ENCODE measurements at places on chromosomes 16 and 17.

- no peak for DNase-seq
These were observed 27.8 kb downstream of the TK2 start for GRCh38 chr16:66521951-66522771.

DNA sequence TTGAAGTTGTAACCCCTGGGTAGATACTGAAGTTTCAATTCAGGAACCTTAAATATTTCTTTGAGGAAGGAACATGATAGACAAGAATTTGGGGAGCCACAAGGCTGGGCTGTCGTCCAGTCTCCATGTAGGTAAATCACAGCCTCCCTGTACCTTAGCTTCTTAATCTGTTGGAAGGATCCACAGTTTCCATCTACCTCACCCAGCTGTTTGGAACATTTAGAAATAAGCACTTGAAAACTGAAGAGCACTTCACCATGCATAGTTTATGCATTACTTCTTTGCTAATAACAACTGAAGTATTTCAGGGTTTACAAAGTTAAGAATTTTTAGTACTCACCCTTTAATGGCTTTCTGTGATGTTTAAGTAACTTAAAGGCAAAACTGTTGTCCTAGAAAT lies 17.2 kb downstream of the TXNDC11 start:
- DNase-seq: no peak

DNA sequence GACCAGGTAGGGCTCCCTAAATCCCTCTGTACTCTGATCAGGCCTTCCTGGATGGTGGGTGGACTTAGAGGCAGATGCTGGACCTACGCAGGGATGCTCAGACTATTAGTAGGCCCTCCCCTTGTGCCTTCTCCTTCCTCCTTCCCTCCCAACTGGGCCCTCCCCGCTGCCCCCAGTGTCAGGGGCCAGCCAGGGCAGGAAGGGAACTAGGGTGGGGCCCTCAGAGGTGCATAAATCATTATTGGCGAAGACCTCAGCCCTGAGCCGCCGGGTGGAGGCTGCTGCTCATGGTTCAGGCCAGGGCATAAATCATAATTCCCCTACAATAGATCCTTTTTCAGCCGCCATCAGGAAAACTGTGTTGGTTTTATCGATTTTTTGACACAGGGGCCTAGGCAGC lies 81.4 kb downstream of the MRM1 start:
- DNase-seq: no peak

DNA sequence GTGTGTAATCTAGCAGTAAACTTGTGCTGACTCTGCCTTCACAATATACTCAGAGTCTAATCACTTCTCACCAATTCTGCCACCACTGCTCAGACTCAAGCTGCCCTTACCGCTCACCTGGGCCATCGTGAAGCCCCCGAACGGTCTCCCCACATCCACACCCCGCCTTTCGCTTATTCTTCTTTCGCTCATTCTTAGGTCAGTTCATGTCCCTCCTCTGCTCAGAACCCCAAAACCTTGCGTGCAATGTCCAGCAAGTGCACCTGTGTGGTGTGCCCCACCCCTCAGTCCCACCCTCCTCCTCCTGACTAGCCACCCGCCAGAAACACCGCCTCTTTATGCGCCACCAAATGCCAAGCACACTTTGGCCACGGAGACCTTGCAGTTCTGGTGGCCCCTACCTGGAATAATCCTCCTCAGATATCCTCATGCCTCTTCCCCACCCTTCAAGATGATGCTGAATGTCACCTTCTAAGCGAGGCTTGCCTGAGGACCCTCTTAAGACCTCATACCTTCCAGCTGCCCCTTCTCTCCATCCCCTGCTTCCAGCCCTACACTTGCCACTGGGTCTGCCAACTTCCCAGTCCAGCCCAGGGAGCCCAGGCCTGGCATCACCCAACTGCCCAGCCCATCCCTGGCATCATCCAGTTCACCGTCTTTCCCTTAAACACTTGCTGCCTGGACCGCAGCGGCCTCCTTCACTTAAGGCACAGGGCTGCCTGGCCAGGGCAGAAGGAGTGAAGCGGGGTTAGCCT lies 34.3 kb upstream of the RBFOX3 start:
- no peak for DNase-seq

GRCh38 chr16:11016993-11017392 lies 72.6 kb downstream of the CLEC16A start:
- DNase-seq: no peak

DNA sequence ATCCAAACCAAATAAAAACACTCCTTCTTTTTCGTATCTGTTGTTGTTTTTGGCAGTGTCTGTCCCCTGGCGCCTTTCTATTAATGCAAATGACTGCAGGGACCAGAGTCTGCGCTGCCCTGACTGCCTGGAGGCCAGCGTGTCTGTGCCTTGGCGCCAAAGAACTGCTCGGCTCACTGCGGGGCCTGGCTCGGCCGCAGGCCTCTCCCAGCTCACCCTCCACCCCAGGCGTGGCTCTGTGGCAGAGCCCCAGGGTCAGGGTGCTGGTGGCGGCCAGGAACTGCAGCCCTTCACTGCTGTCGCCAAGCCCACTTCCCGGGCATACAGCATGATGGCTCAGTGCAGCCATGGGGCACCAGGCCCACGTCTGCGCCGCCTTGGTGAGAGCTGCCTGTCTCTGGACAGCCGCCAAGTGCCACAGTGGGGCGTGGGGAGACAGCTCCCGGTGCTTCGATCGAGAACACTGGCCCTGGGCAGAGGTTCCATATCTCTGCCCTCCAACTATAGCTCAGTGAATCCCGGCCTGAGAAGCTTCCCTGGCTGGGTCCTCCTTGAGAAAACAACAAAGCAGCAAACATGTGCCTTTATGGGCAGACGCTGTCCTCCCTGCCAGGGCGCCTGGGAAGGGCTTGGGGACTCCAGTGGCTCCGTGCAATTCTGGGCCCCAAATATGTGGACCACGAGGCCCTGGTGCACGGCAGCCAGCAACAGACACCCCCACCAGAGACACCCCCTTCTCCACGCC lies 11.1 kb downstream of the CANT1 start:
- no peak for DNase-seq

DNA sequence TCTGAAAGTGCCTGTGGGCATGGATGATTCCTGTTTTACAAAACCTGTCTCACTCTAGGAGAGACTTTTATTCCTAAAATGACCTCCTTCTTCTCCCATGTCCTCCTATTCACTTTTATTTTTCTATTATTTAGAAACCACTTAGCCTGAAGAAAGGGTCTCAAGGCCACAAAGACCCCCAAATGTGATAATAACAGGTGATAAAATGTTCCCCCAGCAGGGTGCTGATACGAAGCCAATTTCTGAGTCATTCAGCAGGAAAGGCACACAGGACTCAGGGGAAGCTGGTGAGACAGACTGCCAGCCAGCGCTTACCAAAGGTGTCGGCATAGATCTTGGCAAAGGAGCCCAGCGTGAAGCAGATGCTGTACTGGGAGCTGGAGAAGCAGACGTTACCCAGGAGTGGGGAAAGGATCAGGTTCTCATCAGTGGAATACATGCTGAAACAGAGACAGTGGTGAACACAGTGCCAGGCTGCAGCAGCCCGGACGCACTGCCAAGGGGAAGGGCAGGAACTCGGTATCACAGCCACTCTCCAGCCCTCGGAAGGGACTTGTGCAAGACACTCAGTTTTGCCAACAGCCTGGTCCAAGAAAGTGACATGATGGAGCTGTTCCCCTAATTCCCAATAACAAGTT lies 24.6 kb downstream of the HIGD1B start:
- DNase-seq: no peak

DNA sequence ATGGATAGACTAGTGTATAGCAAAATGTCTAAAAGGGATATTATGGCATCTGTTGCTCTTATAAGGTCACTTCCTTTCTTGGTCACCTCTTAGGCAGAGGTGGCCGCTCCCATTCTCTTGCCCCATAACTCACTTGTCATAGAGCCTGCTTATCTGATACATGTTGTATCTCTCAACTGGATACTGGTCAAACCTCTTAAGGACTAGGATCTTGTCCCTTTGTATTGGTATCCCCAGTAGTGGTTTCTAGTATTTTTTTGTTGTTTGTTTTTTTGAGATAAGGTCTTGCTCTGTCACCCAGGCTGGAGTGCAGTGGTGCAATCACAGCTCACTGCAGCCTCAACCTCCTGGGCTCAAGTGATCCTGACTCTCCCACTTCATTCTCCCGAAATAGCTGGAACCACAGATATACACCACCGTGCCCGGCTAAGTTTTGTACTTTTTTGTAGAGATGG lies 27.0 kb downstream of the ZSWIM7 start:
- DNase-seq: no peak

- no peak for DNase-seq
These were observed 2.2 kb downstream of the HOXB13 start for GRCh38 chr17:48726114-48726915.

GRCh38 chr16:1743376-1744337 lies 27.7 kb downstream of the NME3 start:
- no peak for DNase-seq

GRCh38 chr16:50251375-50252081 lies 14.8 kb upstream of the ADCY7 start:
- DNase-seq: no peak

DNA sequence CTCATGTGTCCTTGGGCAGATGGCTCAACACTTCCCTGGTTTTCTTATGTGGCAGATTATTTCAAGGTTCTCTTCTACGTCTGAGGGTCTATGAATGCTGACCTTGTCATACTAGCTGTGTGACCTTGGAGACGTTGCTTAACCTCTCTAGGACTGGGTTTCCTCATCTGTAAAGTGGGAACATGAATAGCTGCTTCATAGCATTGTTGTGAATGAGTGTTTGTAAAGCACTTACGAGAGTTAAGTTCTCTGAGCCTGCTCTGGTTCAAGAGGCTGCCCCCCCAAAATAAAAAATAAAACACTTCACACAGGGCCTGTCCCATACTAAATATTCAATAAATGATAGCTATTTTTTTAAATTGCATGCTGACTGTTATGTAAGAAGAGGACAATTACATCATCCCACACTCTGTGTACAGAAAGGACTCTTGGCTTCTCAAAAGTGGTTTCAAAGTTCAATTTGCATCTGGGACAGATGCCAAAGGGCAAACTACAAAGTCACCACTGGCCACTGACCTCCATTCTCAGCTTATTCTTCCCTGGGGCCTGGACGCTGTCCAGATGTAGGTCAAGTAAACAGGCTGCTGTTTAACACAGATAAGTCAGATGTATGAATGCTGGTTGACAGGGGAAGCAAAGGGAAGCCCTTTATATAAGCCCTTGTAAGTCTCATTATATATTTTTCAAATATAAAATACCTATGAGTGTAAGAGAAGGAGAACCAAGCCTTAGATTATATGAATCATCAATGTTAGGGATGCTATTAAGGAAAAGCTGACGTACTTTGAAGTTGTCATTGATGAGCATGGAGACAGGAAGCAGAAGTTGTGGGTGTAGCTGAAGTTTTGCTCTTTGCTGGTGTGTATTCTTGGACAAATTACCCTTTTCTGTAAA lies 15.4 kb upstream of the NDEL1 start:
- DNase-seq: no peak

- DNase-seq: no peak
These were observed 5.7 kb upstream of the KCNJ12 start for GRCh38 chr17:21370430-21370829.

DNA sequence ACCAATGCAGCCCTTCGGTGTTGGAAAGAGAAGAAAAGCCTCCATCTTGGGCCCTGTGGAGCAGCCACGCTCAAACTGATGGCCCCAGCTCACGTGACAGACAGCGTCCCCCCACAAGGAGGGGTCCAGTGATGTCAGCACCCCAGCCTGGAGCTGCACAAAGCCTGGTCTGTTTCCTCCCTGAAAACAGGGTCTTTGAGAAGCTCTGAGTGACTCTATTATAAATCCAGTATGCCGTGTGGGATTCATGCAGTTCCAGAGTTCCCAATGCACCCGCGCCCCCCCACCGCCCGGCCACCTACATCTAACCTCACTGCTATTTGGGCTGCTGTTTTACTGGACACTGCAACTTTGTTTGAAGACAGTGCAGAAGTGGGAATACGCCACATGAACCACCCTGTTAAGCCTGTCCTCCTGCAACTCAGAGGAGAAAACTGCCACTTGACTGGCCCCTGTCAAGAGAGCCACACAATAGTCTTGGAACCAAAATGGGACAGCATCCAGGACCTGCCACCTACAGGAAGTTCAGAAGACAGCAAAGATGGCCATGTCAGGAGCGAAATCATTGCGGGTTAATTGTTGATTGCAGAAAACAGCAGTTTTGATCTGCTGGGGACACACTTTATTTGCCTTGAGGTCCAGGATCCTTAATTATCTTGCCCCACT lies 33.1 kb downstream of the PMP22 start:
- no peak for DNase-seq

- no peak for DNase-seq
These were observed 12.1 kb upstream of the CCL8 start for GRCh38 chr17:34307110-34307509.

DNA sequence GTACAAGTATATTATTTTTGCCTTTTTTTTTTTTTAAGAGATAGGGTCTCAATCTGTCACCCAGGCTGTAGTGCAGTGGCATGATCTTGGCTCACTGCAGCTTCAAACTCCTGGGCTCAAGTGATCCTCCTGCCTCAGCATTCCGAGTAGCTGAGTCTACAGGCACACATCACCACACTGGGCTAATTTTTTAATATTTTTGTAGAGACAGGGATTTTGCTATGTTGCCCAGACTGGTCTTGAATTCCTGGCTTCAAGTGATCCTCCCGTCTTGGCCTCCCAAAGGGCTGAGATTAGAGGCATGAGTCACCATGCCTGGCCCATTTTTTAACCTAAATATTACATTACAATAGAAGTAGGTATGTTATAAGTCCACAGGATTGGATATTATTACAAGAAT lies 3.2 kb downstream of the TERB1 start:
- DNase-seq: no peak

DNA sequence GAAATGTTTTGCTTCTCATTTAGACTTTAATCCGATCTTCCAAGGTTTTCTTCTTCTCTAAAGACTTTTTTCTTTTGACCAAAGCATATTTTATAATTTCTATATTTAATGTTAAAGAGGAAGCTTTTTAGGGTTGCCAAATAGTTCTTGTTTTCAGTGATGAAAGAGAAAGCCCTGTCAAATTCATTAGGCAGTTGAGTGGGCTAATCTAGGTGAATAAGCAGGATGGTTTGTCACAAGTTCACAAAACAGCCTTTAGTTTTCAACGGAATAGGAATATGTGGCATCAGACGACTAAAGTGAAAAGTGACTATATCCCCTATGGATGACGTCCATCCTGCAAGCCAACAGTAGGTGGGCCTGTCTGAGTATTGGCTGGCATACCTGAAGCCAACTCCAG lies 118.8 kb downstream of the NLK start:
- DNase-seq: no peak

DNA sequence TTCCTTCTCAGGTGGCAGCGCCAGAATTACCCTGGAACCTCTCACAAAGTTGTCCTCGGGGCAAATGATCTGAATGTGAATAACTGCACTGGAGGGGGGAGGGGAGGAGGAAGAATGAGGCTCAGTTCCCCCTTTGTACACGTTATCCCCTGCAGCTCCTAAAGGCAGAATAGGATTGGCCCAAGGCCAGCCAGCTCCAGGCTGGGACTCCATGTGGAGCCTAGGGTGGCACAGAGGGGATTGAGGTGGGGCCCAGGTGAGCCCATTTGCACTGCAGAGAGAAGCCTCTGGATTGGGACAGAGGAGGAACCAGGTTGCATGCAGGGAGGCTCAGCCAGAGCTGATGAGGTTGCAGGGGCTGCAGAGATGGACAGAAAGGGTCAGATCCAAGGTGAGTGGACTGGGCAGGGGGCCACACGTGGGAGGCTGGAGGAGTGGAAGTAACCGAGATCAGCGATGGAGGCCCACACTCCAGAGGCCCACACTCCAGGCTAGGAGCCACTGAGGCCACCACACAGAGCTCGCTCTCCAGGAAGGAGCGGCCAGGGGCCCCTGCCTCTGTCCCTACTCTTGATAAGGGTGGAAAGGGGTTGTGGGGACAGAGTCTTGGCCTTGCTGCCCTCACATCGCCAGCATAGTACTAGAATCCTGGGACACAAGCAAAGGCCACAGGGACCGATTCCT lies 78.6 kb downstream of the RBFOX3 start:
- no peak for DNase-seq
